ENCODE measurements at places on chromosomes 13 and 19.
A peak's percentile ranks its signal among the peaks of the same experiment; 100 is the strongest.

GRCh38 chr19:38759590-38760003 lies 13.7 kb downstream of the LGALS7 start:
- no peak for DNase-seq

DNA sequence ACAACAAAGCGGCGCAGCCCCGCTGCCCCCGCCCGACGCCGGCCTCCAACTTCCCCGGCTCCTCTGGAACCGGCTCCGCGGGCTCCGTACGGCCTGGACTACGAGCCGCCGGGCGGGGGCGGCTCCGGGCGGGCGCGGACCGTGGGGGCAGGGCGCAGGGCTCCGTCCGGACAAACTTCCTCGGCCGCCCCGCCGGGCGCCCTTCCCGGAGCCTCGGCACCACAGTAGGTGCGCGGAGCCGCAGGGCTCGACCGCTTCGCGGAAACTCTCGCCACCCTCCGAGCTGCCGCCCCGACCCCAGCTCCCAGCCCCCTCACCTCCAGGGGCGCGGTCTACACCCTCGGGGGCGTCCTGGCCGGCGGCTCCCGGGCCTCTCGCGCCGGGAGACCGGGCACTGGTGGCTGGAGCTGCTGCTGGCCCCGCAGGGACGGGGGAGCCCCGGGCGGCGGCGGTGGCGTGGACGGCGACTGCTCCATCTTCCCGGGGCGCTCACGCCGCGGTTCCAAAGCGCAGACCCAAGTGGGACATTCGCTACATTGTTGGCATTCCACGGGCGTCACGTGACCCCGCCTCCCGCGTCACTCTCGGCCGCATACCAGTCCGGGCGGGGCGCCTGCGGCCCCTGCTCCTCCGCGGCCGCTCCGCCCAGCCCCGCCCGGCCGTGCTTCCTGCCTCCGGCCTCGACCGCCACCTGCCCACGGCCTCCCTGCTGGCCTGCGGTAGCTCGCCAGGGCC lies at the start of gene LATS2:
Gene LATS2 (minus strand): TSS at position 558 of the 735 bp plus-strand sequence. CDS start 15,560 bp downstream, outside the sequence.
- peak; percentile 93 for DNase-seq

- DNase-seq = no peak
These were observed 75.5 kb downstream of the ALOX5AP start for GRCh38 chr13:30810801-30811200.

GRCh38 chr13:32150239-32150638 lies 118.7 kb downstream of the FRY start:
- no peak for DNase-seq

- peak; percentile 51 for DNase-seq
These were observed 744 bp upstream of the POU2F2 start for GRCh38 chr19:42132851-42133528.

DNA sequence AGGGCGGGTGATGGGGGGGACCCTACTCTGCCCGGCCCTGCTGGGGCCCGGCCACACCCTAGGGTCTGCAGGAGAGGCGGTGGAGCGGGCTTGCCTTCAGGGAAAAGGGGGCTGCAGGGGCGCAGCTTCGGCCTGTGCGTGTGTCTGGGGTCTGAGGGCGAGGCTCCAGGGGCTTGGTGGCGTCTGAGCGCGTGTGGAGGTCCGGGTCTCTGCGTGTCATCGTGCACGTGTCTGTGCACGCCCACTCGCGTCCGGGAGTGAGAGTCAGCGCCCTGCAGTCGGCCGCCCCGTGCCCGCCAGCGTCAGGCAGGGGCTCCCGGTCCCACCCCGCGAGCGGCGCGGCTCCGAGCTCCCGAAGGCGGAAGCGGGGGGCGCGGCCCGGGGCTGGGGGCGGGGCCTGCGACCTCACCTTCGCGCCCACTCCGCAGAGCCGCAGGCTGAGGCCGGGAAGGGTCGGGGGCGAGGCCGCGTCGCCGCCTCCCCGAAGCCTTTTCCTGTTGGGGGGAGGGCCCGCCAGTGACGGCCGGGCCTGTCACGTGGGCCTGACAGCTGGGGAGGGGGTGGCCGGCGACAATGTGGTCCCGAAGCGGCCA lies at the start of gene ARHGAP45:
Gene ARHGAP45 (plus strand): TSS at position 420 of the 593 bp plus-strand sequence. CDS start 239 bp downstream, outside the sequence.
- DNase-seq = no peak

DNA sequence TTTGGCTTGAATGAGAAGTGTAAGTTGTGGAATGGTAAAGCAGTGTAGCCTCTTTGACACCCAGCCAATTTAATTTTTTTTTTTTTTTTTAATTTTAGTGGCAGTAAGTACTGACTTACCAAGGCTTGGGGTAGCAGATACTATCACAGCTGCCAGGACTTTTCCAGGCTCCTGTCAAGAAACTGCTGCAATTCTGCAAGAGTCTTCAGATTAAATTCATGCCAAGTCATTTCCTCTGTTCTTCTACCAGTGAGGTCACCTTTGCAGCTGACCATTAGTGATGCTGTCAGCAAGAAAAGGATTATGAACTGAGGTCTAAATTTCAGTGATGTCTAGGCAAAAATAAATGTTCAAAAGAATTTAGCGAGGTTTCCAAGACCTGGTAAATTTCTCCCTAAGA lies 91.2 kb downstream of the GGACT start:
- DNase-seq = no peak

DNA sequence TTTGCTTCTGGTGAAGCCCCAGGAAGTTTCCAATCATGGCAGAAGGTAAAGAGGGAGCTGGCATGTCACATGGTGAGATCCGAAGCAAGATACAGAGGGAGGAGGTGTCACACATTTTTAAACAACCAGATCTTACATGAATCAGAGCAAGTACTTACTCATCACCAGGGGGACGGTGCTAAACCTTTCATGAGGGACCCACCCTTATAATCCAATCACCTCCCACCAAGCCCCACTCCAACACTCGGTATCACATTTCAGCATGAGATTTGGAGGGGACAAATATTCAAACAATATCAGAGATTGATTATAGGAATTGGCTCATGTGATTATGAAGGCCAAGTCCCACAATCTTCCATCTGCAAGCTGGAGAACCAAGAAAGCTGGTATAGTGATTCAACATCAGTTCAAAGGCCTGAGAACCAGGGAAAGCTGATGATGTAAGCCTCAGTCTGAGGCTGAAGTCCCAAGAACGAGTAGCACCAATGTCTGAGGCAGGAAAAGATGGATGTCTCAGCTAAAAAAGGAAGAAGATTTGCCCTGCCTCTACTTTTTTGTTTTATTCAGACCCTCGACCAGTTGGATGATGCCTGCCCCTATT lies 58.6 kb upstream of the WDFY2 start:
- DNase-seq = no peak

DNA sequence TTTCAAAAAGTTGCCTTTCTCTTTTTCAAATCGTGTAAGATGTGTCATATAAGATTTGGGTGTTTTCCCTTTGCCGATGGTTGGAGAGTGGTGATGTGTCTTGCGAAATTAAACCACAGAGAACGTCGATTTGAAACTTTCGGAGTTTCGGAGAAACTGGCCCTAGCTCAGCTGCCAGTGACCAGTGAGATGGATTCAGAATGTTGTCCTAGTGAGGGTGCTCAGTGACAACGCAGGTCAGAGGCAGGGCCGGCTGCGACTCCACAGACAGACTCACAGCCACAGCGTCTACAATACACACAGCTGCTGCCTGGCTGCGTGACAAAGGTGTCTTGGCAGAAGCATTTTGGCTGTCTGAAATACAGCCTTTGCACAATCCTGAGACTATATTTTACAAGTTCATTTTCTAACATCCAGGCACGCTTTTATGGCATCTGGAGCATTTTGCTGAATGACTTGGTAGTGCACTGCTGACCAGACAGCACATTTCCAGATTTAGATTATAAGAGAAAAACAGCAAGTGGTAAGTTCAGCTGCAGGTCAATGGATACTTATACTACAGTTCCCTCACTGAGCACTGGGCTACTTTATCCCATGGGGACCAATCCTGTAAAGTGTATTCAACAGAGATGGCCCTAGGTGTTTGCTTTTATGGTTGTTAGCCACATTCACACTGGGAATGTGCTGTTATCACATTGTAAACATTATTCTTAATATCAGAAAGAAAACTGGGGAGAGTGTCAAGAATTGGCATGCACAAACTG lies 207.5 kb downstream of the KCNRG start:
- no peak for DNase-seq

DNA sequence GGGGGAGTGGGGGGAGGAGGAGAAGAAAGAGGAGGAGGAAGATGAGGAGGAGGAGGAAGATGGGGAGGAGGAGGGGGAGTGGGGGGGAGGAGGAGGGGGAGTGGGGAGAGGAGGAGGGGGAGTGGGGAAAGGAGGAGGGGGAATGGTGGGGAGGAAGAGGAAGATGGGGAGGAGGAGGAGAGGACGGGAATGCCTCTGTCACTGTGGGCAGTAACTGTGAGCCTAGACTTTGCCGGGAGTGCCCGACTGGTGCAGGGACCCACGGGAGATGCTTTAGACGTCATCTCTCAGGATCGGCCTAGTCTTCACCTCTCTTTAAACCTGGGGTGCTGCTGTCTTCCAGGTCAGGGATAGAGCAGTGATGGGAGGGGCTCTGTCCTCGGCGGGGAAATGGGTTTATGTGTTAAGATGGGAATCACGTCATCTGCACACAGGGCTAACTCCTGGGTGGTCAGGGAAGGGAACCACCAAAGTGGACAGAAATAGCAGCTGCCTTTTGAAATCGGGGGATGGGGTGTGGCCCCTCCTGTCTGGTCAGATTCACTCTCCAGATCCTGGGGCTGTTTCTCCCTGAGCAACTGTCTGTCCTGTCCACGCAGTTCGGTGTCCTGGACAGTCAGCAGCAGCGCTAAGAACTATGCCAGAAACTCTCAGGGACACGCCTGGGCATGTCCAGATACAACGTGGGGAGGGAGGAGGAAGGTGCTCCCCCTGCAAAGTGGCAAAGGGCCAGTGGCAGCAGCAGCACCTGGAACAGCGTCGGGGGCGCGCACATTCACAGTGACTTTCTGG lies 26.9 kb downstream of the GAS6 start:
- peak; percentile 60 for DNase-seq

- no peak for DNase-seq
These were observed 28.3 kb downstream of the PIP5K1C start for GRCh38 chr19:3671680-3672574.

GRCh38 chr13:30065181-30065580 lies 214.8 kb upstream of the UBL3 start:
- no peak for DNase-seq

- no peak for DNase-seq
These were observed 733 bp upstream of the CD320 start for GRCh38 chr19:8308891-8309291.

- peak; percentile 32 for DNase-seq
These were observed 55.0 kb downstream of the GGACT start for GRCh38 chr13:100533588-100534041.

GRCh38 chr13:22929381-22930126 lies 251.2 kb upstream of the SGCG start:
- DNase-seq = no peak

DNA sequence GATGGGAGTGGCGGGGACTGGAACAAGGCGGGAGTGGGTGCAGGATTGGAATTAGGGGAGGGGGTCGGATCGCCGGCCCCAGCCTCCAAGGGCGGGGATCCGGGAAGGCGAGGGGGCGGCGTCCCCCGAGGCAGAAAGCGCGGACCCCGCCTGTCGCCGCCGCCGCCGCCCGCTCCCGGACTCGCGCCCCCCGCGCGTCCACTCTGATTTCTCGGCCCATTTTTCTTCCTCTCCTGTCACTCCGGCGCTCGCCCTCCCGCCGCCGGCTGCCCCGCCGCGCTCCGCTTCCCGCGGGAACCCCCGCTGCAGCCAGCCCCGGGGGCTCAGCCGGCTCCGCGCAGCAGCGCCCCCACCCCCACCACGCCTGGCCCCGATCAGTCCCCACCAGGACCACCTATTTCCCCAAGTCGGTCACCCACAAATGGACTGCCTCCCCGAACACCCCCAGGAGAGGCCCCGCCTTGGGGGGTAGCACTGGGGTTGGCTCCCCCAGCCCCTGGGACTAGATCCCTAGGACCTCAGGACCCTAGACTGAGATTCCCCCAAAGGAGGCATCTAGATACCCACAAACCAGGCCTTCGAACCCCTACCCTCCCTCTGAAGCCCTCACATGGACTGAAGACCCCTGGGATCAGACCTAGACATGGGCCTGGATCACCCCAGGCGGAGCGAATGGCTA lies 12.6 kb upstream of the ERFL start:
- DNase-seq = no peak

- peak; percentile 15 for DNase-seq
These were observed 45.4 kb downstream of the ZIC5 start for GRCh38 chr13:99926014-99926731.

DNA sequence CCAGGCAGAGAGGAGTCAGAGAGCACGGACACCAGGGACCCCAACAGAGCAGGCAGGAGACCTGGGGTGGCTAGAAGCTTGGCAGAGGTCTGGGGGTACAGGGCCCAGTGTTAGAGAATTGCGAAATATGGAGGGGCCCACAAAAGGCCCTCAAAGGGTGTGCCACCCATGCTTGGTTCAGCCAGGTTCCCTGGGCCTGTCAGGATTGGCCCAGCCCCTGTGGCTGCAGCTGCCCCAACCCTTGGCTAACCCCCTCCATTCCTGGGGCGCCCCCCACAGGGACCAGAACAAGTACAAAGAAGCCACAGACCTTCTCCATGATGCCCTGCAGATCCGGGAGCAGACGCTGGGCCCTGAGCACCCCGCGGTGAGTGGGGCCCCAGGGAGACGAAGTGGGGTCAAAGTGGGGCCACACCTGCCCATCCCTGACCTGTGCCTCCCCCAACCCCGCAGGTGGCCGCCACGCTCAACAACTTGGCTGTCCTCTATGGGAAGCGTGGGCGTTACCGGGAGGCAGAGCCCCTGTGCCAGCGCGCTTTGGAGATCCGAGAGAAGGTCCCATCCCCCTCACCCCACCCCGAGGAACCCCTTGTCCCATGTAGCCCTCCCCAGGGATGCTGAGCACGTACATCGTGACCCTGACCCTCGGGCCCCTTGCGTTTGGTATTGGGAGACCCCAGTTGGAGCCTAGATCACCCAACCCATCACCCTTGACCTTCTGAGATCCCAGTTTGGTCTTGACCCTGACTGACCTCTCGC lies 8.0 kb downstream of the KLC3 start:
- DNase-seq = no peak

GRCh38 chr13:102236830-102237229 lies 165.0 kb downstream of the FGF14 start:
- no peak for DNase-seq

GRCh38 chr19:54473071-54473891 lies at the start of gene CDC42EP5:
TSS of gene CDC42EP5 (minus strand) at chr19:54473296. CDS start at chr19:54465547, 7,749 bp downstream.
- DNase-seq = peak; percentile 5

DNA sequence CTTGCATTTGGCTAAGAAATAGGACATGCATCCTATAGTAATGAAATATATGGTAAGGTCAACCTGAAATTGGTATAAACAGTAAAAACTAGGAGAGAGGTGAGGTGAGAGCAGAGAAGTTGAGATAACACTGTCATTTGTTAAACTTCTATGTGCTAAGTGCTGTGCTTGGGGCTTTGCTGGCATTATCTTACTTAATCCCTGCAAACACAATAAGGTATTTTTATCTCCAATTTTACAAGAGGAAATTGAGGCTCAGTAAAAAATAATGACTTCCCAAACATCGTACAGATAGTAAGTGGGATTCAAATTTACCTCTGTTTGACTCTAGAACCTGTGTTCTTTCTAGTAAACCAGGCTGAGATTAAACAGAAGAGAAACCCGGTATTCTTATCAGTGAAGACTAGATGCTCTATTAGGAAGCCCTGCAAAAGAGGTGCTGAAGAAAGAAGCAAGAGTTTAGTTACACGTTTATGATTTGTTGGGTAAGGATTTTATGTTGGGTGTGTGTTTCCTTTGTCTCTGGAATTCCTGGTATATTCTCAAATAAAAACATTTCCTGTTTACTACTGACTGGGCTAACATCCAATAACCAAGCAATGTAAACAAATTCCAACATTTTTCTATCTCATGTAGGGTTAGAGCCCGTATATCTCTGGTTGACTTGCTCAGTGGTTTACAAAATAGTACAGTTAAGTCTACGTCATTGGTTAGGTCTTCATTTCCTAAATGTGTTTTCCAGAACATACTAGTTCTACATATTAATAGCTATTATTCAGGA lies 137.3 kb upstream of the FNDC3A start:
- DNase-seq = no peak

Measured in ACHN (cell line).